ENCODE measurements at places on chromosomes 6 and 20.

DNA sequence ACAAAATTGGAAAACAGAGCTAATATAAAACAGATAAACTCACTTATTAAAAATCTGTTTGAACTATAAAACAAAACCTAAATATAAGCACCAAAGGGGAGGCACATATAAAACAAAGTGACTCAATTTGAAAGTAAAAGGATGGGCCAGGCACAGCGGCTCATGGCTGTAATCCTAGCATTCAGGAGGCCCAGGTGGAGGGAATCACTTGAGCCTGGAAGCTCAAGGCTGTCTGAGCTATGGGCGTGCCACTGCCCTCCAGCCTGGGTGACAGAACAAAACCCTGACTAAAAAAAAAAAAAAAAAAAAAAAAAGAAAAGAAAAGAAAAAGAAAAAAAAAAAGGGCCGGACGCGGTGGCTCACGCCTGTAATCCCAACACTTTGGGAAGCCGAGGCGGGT is 31.1 kb upstream of the SMAP1 start:
- DNase-seq: no peak

GRCh38 chr20:24206995-24207394 is 218.4 kb upstream of the GGTLC1 start:
- DNase-seq: no peak

GRCh38 chr20:2136275-2136674 is 34.6 kb downstream of the STK35 start:
- no peak for DNase-seq

GRCh38 chr20:5122873-5123260 is 3.1 kb upstream of the PCNA start:
- DNase-seq: no peak

GRCh38 chr20:19021406-19022117 is 190.9 kb upstream of the SLC24A3 start:
- no peak for DNase-seq

- no peak for DNase-seq
These were observed 51.9 kb upstream of the EDN1 start for GRCh38 chr6:12238219-12238618.

- DNase-seq: no peak
These were observed at the start of gene PCK1 for GRCh38 chr20:57560554-57561355. TSS of gene PCK1 (plus strand) at chr20:57561110. CDS start at chr20:57561412, 302 bp downstream.

GRCh38 chr20:46065691-46066090 is 24.1 kb downstream of the NCOA5 start:
- no peak for DNase-seq

- no peak for DNase-seq
These were observed 511.8 kb upstream of the JARID2 start for GRCh38 chr6:14734052-14734415.

- DNase-seq: no peak
These were observed 389.6 kb upstream of the JAG1 start for GRCh38 chr20:11063444-11063843.

- DNase-seq: no peak
These were observed 262.3 kb upstream of the SOX4 start for GRCh38 chr6:21331235-21331634.

- peak; percentile 76 for DNase-seq
These were observed 87.3 kb downstream of the SCML4 start for GRCh38 chr6:107736713-107737396.

GRCh38 chr6:46199387-46199786 is 28.6 kb upstream of the ENPP5 start:
- DNase-seq: no peak

DNA sequence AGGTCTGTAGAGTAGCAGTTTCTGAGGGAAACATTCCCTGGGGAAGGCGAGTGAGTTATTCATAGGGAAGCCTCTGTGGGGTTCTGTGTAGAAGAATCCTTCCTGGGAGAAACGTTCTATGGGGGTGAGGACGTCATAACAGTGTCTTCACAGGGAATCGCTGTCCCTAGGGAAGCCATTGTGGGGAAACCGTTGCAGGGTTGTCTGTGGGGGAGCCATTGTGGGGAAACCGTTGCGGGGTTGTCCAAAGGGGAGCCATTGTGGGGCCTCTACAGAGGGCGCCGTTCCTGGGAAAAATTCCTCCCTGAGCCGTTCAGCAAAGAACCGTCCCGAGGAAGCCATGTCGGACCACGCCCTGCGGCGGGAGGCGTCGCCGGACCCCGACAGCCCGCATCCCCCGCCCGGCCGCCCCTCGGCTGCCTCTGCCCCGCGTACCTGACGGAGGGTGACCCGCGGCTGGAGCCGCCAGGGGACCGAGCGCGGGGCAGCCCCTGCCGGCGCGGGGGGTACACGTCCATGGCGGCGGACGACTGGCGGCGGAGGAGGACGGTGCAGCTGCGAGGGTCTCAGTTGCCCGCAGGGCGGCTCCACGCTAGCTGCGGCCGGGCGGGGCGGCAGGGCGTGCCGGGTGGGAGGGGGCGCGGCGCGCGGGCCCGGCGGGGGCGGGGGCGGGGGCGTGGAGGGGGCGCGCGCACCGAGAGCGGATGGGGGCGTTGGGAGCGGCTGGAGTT is at the start of gene DNAAF9:
TSS of gene DNAAF9 (minus strand) at position 630 of the 731 bp plus-strand sequence. CDS start at position 518, 112 bp downstream.
- peak; percentile 58 for DNase-seq

GRCh38 chr6:149683256-149683859 is 34.5 kb downstream of the LATS1 start:
- DNase-seq: no peak

GRCh38 chr6:42566614-42567208 is 2.9 kb downstream of the UBR2 start:
- DNase-seq: no peak

DNA sequence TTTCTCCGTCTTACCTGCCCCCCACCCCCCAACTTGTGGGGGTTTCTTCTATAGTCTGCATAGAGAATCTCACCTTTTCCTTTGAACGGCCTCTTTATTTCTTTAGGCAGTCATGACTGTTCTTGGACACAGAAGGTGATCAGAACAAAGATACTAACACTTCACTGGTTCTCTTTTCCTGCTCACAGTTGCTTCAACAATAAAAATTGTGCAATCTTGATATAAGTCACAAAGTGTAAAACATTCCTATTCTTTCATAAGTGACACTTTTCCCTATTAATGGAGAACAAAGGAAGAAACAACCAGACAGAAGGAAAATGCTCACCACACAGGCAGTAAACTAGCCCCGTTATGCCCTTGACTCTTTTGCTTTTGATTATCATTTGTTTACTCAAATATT is 238.4 kb upstream of the QKI start:
- no peak for DNase-seq

GRCh38 chr6:122845916-122846612 is 57.0 kb downstream of the SMPDL3A start:
- no peak for DNase-seq

GRCh38 chr20:49871391-49871948 is 43.9 kb downstream of the SPATA2 start:
- no peak for DNase-seq

DNA sequence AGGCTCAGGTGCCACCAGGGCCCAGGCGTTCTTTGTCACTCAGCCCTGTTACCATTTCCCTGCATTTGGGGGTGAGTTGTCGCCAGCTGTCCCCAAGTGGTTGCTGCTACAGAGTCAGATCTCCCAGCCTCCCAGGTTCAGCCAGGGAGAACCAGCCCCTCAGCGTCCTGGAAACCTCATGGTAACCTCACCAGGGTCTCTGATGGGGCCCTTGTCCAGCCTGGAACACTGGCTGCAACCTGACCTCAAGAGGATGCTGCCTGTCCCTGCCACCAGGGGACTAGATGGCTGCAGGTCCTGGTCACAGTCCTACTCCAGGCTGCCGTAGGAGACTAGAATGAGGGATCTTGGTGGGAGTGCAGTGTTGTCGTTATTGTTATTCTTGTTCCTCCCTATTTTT is 228.3 kb upstream of the PDE10A start:
- DNase-seq: no peak

GRCh38 chr20:47734870-47735269 is 50.4 kb downstream of the SULF2 start:
- no peak for DNase-seq

DNA sequence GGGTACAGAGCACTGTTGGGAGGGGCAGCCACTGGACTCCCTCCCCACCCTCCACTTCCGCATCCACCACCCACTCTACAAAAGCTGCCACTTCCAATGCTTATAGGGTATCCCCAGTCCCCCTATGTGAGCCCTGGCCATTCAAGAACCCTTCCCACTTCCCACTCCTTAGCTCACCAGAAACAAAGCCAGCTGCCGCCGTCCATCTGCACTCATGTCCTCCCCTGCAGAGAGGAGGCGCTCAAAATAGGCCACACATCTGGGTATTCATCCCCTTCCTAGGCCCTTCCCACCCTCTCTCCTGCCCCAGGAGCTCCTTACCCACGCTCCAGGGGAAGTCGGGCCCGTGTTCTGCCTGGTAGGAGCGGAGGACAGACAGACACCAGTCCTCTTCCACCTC is 6.5 kb upstream of the LY6G5C start:
- no peak for DNase-seq

DNA sequence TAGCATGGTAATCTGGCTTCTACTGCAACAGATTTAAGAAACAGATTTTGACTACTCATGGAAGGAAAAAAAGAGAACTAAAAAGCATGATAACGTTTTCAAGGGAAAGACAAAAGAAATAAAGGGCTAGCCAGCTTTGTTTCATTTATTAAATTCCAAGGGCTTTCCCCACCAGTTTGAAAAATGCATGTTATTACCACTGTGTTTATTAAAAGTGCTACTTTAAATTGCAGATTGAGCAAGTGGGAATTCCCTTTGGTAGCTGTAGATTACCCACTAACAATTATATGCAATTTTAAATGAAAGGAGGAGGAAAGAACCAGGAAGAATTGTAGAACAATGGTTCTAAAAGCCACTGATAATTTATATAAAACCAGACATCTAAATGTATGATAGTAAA is 40.6 kb upstream of the NHSL1 start:
- DNase-seq: no peak

GRCh38 chr6:96304997-96305396 is 216.6 kb upstream of the UFL1 start:
- DNase-seq: no peak

- no peak for DNase-seq
These were observed 51.1 kb downstream of the FGD2 start for GRCh38 chr6:37056439-37057127.

DNA sequence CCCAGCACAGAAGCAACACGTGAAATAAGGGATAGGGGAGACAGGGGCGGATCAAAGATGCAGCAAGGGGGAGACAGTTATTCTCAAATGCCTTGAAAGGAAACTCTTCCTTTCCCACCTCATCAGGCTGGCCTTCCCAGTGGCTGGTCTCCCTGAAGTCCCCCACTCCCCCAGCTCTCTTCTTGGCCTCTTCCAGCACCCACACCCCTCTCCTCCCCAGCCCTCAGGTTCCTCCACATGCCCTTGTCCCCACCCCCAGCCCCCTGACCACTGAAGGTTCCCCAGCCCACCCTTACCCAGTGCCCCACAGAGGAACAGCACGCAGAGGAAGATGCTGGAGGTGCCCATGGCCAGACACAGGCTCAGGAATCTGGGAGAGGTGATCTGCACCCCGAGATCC is 1.7 kb upstream of the LY6G6D start:
- DNase-seq: no peak

GRCh38 chr20:60477958-60478357 is 519.7 kb downstream of the CDH26 start:
- DNase-seq: no peak

- DNase-seq: no peak
These were observed 2.2 kb downstream of the LEMD2 start for GRCh38 chr6:33786736-33787135.

- DNase-seq: no peak
These were observed 405 bp downstream of the RALGAPA2 start for GRCh38 chr20:20712004-20712473.

- no peak for DNase-seq
These were observed 165.0 kb downstream of the TBC1D7 start for GRCh38 chr6:13163161-13163944.

- no peak for DNase-seq
These were observed 270.2 kb upstream of the SLC35B3 start for GRCh38 chr6:8705435-8706020.

DNA sequence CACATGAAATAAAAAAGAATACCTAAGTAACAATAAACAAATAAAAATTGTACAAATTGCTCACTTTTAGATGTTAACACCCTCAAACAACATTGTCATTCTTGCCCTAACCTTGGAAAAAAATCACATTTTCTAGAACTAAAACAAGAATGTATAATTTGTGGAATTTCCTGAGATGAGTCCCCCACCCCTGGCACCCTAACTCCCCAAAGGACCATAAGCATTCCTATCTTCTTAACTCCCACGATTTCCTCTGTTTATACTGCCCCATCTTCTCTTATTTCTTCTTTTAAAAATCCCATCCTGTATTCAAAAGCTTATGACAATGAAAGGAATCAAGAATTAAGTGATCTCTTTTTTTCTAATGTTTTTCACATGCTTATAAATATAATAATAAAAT is 70.9 kb downstream of the IBTK start:
- no peak for DNase-seq

- no peak for DNase-seq
These were observed 35.9 kb upstream of the PRL start for GRCh38 chr6:22332711-22333110.

- DNase-seq: no peak
These were observed 33.0 kb upstream of the LRRN4 start for GRCh38 chr20:6086868-6087267.

- no peak for DNase-seq
These were observed 396.4 kb downstream of the BCKDHB start for GRCh38 chr6:80502871-80503270.

DNA sequence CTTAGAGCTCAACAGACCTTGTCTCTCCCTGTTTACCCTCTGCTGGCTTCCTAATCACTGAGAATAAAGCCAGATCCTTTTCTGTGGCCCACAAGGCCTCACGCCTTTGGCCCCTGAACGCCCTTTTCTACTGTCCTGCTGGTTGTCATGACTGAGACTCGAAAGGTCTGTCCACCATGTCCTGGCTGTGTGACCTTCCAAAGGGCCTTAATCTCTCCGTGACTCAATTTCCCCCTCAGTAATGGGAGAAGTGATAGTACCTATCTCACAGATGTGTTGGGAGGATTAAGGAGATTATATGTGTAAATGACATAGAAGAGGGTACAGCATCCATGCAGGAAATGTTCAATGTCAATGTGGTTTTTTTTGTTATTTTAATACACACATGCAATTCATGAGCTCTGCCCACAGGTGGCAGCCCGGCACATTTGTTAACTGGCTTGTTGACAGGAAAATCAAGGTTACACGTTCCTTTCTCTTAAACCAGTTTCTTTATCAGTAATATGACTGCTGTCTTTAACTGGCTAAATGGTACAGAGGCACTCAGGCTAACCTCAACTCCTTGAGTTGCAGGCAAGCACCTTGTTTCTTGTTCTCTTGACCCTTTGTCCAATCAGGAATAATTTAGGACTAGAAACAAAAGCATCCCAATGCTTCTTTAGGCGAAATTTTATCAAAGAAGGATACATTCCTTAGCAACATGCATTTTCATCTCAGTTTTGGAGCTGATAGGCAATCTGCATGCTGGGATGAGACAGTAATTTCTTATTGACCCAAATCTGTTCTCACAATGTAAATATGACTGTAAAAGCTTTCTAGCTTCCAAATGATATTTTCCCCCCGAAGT is 16.6 kb downstream of the SLC22A1 start:
- peak; percentile 59 for DNase-seq
